ENCODE measurements at places on chromosomes 13 and 19.

DNA sequence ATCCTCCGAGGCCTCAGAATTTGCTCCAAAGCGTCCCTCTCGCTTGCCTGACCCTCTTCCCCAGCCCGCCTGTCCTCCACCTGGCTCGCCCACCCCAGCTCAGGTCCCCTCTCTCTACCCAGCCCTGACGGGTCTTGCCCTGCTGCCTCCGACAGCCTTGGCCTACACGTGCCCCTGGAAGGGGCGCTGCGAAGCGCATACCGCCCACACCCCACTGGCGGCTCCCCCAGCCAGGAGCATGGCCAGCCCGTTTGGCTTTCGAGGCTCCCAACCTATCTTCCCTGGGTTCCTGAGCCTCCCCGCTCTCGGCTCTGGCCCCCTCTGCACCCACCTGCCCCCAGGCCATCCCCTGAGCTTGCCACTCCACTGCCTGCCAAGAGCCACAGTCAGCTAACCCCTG is 4.5 kb downstream of the XAB2 start:
- DNase-seq, result no peak

DNA sequence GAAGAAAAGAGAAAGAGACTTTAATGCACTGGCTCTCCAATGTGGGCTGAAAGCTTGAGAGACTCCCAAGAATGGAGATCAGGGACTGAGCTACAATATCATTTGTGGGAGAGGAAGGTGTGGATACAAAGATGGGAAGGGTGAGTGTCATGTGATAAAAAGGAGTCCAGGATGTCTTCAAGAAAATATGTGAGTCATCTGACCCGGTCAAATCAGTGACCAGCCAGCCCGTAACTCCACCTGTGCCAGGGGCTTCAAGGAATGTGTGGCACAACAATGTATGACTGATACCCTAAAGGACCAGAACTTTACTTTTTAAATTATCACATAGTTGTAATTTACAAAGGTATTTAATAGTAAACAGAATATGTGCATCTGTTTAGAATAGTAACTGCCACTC is 97.2 kb downstream of the DOCK9 start:
- DNase-seq, result no peak

GRCh38 chr19:10553943-10554381 is 10.3 kb downstream of the ATG4D start:
- DNase-seq, result no peak

DNA sequence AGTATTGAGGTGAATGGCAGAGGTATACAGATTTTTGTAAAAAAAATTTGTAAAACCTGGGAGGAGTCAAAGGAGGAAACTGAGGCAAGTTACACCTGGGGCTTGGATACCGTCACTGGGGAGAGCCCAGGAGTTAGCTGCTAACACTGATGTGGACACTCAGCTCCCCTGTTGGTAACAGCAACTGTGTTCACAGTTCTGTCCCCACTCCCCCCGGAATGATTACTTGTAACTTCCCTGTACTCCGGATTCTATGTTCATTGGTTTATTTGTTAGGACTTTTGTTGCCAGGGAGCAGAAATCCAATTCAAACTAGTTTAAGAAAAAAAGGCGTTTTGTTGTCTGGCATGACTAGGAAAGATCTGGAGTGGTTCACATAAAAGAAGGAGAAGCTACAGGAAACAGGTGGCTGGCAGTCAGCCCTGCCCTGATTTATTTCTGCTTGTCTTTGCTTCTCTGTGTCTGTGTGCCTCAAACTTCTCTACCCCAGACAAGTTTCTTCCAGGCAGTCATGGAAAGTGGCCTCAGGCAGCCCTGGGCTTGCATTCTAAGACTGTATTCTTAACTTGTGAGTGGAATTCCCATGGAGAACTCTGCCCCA is 2.3 kb upstream of the GPR12 start:
- DNase-seq, result no peak

DNA sequence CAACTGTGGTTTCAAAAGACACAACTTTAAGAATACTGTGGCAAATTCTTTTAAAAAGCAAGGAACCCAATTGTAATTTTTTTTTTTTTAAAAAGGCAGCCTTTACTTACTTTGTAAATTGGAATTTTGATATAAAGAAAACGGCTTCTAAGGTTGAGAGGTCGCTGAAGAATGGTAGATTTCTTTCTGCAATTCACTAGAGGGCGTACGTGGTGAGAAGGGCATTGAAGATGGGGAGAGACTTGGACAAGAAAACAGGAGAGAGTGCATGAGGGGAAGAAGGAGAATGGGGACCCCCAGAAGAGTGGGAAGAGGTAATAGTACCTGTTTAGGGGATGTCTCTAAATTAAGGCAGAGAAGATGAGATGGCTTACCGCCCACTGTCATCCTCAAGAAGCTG is 33.5 kb upstream of the PABPC3 start:
- DNase-seq, result no peak

GRCh38 chr13:111017755-111018459 is 97.2 kb upstream of the ARHGEF7 start:
- no peak for DNase-seq

GRCh38 chr19:18156841-18157464 is 4.0 kb downstream of the PIK3R2 start:
- peak; percentile 91 for DNase-seq

GRCh38 chr13:28494778-28495537 is at the start of gene FLT1:
TSS of gene FLT1 (minus strand) at chr13:28495128. CDS start at chr13:28494843, 285 bp downstream.
- DNase-seq, result no peak

- DNase-seq, result no peak
Measured at GRCh38 chr13:92054389-92054788, 656.0 kb downstream of the GPC5 start.

- no peak for DNase-seq
Measured at GRCh38 chr13:23771552-23771951, 117.6 kb downstream of the MIPEP start.

DNA sequence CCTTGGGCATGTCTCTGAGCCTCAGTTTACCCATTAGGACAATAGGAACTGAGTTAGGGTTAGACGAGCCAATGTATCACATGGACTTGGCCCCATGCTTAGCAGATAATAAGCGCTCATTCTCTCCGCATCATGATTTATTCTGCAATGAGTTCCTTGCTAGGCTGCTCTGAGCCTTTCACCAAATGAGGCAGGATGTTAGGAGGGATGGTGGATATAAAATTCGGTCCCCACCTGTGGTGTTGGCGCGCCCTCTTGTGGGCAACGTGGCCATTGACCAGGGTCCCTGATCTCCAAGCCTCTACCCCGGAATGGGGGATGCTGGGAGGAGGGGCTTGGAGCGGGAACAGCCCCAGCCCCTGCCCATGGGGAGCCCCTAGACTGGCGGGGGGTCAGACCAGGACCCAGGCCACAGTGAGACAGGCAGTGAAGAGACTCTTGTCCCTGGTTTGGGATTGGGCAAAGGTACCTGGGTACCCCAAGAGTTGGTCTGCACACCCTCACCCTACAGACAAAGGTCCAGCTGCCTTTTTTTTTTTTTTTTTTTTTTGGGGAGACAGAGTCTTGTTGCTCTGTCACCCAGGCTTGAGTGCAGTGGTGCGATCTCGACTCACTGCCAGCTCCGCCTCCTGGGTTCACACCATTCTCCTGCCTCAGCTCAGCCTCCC is 43.9 kb downstream of the CERS4 start:
- peak; percentile 63 for DNase-seq

- DNase-seq, result no peak
Measured at GRCh38 chr19:13097463-13098258, 5.0 kb downstream of the LYL1 start.

GRCh38 chr13:37416291-37417059 is 182.1 kb downstream of the POSTN start:
- no peak for DNase-seq

GRCh38 chr13:75258159-75258782 is 223.7 kb downstream of the TBC1D4 start:
- DNase-seq, result peak; percentile 82

- no peak for DNase-seq
Measured at GRCh38 chr19:45095496-45096413, 2.8 kb downstream of the PPP1R37 start.

GRCh38 chr19:32998722-32999121 is 26.7 kb downstream of the FAAP24 start:
- no peak for DNase-seq

DNA sequence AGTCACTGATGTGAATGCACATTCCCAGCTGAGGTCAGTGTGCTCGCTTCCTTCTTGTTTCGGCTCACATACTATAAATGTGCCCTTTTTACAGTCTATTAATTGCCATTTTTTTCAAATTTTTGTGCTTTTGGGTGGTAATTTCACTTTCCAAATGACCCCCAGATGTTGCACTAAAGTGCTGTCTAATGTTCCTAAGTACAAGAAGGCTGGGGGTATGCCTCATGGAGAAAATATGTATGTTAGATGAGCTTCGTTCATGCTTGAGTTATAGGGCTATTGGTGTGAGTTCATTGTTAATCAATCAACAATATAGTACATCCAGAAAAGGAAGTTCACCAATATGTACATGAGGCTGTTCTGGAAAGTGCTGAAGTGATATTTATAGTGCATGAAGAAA is 84.7 kb downstream of the KL start:
- no peak for DNase-seq

GRCh38 chr13:92574499-92574898 is 652.1 kb upstream of the GPC6 start:
- DNase-seq, result no peak

DNA sequence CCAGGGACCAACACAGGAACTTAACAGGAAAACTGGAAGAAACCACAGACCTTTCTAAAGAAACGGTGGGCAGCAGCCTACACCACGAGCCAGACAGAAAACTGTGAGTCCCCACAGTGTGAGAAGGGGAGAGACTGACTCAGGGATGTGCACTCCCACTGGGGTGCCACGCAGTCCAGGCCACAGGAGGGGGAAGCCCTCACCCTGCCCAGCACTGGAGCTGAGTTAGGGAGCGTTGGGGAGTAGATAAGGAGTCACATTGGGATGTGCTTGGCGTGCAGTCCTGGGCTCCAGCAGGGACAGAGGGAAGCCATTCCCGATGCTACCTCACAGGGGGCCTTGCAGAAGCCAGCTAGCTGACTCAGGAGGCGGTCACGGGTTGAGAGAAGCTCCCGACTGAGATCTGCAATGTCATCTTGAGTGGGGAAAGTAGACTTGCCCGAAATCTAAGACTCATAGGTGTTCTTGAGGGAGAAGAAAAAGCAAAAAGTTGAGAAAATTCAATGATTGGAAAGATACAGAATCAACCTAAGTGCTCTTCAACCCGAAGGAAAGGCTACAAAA is 17.3 kb downstream of the SIGLEC8 start:
- no peak for DNase-seq

DNA sequence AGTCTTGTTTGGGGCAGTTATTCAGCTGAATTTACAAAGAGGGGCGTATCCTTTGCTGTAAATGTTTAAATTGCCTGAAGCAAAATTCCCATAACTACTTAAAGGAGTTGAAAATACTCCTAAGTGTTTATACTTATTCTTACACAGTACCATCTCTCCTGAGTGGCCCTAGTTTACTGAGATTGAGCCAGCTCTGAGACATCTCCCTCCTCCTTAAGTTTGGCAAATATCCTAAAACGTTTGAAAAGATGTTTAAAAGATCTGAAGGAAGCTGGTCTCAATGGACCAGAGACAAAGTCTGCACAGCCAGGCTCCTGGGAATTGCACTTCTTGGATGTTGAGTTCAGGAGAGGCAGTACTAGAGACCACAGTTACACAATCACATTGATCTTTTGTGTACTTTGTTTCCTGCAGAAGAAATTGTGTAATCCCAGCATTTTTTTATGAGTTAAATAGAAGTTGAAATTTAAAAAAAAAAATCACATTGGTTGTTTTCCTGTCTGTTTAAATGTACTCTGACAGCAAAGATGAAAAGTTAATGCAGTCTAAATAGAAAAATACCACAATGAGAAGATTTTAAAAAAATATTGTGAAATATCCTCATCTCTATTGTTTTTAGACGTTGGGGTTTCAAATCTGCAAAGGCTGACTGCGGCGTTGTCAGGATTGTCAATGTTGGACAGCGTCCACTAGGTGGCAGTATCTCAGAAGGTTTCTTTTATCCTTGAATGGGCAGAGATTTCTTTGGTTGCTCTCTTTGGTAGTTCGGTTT is 20.7 kb downstream of the TNFSF11 start:
- DNase-seq, result peak; percentile 85

DNA sequence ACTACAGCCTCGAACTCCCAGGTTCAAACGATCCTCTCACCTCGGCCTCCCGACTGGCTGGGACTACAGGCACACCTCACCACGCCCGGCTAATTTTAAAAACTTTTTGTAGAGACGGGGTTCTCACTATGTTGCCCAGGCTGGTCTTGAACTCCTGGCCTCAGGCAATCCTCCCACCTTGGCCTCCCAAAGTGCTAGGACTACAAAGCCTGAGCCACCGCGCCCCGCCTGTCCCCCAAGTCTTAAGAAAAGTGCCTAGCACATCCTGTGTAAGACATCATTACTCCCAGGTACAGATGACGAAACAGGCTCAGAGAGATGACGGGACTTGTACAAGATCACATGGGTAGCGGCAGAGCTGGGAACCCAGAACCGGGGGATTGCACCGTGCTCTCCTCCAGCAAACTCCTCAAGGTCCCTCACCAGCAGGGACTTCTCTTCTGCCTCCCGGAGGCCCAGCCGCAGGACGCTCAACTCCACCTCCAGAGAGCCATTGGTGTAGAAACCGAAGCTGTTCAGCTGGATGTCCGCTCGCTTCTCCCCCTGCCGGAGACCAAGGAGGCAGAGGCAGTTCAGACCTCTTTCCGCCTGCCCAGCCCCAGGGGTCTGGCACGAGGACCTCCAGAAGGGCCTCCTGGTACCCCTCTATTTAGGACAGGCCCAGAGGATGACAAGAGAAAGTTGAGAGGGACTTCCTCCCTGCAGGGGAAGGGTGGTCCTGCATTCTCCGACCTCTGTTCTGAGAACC is 1.0 kb downstream of the GPR108 start:
- peak; percentile 78 for DNase-seq

GRCh38 chr19:38209152-38209551 is 14.9 kb downstream of the DPF1 start:
- no peak for DNase-seq

- no peak for DNase-seq
Measured at GRCh38 chr19:19548915-19549759, 11.1 kb downstream of the CILP2 start.

GRCh38 chr13:40120781-40121180 is 465.3 kb downstream of the COG6 start:
- DNase-seq, result no peak

DNA sequence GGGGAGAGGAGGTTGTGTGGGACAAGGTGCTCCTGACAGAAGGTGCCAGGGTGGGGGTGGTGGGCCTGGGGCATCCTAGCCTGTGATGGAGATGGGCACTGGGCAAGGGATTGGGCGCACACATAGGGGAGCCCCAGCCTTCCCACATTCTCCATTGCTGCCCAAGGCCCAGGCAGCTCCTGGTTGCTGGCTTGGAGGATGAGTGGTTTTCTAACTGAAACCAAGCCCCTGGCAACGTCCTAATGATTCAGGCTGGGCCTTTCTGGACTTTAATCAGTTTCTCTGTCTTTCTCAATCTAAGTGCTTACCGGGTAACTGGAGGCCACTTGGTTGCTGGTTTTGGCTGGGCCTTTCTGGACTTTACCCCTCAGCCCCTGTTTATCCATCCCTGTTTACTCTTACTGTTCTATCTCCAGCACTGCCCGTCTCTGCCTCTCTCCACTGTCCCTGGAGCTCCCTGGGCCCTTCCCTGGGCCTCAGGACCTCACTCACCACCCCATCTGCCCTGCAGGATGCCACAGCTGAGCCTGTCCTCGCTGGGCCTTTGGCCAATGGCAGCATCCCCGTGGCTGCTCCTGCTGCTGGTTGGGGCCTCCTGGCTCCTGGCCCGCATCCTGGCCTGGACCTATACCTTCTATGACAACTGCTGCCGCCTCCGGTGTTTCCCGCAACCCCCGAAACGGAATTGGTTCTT is 354 bp downstream of the CYP4F3 start:
- DNase-seq, result no peak

GRCh38 chr13:78816154-78816553 is 157.2 kb upstream of the OBI1 start:
- no peak for DNase-seq

GRCh38 chr13:99415851-99416331 is 85.4 kb upstream of the TM9SF2 start:
- no peak for DNase-seq

Data from NCI-H1417 (cell line).